ENCODE measurements at places on chromosomes 6 and 20.

GRCh38 chr6:169409742-169410312 lies 156.2 kb upstream of the THBS2 start:
- DNase-seq = no peak

GRCh38 chr6:133034509-133035206 lies 206.5 kb upstream of the EYA4 start:
- no peak for DNase-seq

DNA sequence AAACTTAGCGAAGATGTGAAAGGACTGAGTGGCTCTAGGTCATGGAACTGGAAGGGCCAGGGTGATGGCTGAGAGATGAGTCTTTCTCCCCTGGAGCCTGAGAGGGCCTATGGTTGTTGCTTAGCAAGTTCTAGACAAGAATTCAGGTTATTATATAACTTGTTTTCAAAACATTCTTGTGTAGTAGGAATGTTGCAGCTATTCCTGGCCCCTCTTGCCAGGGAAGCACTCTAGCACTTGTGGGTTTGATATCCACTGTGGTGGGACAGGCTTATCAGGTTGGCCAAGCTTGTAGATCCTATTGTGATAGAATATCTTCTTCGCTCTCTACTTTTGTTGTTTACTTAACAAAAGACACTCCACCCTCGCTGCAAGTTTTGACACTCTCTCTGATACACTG lies 211.8 kb upstream of the CITED2 start:
- peak; percentile 53 for DNase-seq

DNA sequence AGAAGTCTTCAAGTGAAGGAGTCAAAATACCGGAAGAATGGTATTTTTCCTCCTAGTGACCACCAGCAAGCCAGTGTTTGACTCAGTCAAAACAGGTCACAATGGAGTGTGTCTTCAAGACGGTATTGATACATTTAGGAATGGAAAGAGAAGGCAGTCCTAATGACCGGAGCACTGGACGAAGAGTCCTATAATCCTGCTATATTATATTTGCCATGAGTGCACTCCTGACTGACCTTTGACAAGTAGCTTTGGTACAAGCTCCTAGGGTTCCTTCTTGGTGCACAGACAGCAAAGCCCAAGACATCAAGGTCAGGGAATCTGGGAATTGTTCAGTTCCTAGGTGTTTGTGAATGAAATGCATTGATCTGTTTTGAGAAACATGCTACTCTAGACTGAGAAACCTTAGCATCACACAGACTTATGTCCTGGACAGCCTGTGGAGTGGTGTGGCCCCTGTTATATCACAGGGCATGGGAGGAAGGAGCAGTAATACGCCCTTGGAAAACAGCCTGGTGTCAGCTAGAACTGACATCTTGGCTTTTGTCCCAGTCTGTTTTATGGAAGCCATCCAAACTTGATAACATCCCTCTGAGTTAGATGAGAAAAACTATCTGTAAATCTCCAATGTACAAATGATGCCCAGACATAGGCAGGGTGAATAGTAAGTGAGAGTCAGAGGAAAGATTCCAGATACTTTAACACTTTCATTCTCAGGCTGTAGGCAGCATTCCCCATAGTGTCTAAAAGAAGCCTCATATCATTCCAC lies 18.5 kb downstream of the NOX3 start:
- DNase-seq = no peak

- DNase-seq = no peak
Measured at GRCh38 chr20:40176098-40176841, 512.8 kb downstream of the MAFB start.

DNA sequence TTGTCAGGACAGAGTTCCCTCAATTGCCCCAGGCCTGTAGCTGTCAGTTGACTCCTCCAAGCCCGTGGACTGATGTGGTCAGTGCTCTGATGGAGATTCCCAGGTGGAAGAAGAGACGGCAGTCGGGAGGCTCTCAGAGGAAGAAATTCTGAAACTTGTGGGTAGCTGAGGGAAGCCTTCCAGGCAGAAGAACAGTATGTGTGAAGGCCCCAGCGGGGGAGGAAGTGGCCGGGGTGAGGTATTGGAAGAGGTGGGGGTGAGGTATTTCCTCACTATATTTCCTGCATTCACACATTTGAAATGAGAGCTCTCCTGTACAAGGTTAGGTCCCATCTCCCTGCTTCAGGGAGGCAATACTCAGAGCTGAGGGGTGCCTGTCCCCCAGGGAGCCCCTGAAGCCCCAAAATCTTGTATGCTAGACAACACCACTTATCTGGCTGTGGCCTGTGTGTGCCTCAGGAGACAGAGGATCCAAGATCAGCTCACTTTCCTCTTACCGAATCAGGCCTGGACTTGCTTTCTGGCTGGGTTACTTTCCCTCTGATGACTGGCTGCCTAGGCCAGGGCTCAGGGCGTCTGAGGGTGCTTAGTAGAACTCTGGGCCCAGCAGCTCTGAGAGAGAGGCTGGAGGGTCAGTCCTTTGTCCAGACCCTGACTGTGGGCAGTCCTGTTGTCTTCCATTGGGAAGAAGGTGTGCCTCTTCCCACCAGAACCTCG lies 49.3 kb upstream of the MYL9 start:
- no peak for DNase-seq

GRCh38 chr6:139370283-139370998 lies 4.0 kb downstream of the CITED2 start:
- peak; percentile 65 for DNase-seq

DNA sequence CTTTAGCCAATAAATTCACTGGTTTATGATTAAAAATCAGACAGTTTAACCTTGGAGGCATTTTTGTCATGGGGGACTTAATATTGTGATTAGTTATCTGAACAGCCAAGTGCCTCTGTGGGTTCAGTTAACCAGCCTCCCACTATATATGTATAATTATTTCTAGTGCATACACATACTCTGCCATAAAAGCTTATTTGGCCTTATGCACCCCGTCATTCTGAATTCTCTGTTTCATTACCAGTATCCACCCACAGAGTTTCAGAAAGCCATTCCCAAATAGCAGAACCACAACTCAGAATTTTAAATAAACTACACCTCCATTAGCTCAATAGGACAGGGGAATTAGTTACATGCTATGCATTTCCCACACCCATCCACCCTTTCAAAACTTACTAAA lies 279.7 kb downstream of the ZFAND3 start:
- no peak for DNase-seq

- peak; percentile 8 for DNase-seq
Measured at GRCh38 chr6:73969971-73970970, 274.3 kb downstream of the CD109 start.

- DNase-seq = peak; percentile 38
Measured at GRCh38 chr6:24910331-24910960, 25.3 kb downstream of the RIPOR2 start.

- DNase-seq = no peak
Measured at GRCh38 chr6:78909391-78909790, 42.0 kb downstream of the IRAK1BP1 start.

- DNase-seq = no peak
Measured at GRCh38 chr20:3172126-3172932, 1.0 kb downstream of the LZTS3 start.

GRCh38 chr20:35598476-35598875 lies 17.2 kb upstream of the SPAG4 start:
- no peak for DNase-seq

DNA sequence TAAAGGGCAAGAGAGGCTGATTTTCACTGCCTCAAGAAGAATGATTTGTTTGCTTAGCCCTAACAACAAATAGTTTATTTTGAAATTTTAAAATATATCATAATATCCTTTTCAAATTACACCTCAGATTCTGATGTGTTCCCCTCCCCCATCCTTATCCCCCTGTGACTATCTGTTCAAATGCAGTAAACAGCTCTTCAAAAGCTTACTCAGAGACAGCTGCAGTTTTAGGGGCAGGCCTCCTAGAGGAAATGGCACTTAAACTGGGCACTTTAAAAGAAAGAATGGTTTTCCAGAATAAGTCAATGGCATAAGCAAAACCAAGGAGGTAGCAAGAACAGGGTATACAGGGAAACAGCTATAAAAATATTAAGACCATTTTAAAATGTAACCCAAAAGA lies 118.6 kb upstream of the UST start:
- DNase-seq = no peak

DNA sequence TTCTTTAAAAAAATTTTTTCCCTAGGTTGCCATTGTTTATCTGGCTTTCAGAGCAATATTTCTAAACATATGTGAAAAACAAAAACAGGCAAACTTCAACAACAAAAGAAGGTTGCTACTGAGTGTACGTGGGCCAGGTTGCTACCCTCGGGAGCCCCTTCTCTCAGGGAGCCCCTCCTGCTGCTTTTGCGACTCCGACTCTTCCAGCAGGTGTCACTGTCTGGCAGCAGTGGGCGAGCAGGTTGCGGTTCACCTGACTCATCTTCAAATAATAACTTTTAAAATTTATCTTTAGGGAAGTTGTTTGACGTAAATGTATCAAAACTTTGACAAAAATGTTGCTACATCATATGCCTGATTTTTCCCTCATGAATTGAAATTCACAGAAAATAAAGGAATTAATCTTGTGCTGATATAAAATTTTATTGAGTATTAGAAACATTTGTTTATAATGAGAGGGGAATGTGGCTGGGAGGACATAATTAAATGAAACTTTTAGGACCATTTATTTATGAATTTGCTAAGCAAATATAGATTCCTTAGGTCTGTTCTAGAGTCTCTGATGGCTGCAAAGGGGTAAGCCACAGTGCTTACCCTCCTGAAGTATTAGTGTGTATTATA lies 138.8 kb downstream of the HIVEP1 start:
- DNase-seq = peak; percentile 52

DNA sequence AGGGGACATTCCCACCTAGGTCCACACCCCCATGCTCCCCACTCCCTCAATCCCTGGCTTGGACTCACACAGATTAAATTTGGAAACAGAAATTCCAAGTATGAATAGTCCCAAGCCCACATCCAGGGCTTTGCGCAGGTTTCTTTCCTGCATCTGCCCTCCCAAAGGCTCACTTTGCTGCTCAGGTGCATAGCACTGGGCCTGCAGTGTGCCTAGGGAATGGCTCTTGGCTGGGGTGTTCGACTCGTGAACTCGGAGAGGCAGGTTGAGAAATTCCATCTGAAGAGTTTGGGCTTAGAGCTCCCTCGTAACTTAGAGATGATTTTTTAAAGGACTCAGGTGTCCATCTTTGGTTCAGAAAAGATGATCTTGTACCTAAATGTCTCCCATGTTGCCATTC lies 14.8 kb upstream of the SF3B5 start:
- DNase-seq = no peak

- no peak for DNase-seq
Measured at GRCh38 chr6:101597693-101598092, 204.2 kb downstream of the GRIK2 start.

DNA sequence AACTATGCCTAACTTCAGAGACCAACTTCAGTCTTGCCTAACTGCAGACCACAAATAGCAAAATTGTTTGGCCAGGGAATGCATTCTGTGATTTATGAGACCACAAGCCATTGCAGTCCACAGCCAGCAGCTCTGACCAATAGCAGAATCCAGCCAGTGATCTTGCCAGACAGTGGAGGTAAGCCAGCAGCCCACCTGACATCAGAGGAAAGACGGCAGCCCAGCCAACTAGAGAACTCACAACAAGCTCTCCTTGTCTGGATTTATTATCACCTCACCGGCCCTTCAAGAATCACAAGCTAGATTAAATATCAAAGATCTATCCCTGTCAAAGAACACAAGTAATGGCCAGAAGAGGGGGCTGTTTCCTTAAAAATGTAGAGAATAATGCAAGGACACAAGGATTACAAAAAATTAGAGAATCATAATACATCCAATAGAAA lies 66.5 kb upstream of the SLC35F1 start:
- DNase-seq = peak; percentile 11

DNA sequence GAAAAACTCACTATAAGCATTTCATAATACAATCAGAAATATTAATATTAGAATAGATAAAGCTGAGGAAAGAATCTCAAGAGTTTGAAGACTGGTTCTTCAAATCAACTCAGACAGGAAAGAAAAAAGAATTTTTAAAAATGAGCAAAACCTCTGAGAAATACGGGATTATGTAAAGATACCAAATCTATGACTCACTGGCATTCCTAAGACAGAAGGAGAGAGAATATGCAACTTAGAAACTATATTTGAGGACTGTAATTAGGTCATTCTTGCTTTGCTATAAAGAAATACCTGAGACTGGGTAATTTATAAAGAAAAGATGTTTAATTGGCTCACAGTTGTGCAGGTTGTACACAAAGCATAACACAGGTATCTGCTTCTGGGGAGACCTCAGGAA lies 665.1 kb downstream of the RNF144B start:
- no peak for DNase-seq

GRCh38 chr20:42604998-42605956 lies 584.4 kb downstream of the PTPRT start:
- DNase-seq = no peak

- peak; percentile 74 for DNase-seq
Measured at GRCh38 chr6:10201606-10202510, 213.0 kb downstream of the TFAP2A start.

DNA sequence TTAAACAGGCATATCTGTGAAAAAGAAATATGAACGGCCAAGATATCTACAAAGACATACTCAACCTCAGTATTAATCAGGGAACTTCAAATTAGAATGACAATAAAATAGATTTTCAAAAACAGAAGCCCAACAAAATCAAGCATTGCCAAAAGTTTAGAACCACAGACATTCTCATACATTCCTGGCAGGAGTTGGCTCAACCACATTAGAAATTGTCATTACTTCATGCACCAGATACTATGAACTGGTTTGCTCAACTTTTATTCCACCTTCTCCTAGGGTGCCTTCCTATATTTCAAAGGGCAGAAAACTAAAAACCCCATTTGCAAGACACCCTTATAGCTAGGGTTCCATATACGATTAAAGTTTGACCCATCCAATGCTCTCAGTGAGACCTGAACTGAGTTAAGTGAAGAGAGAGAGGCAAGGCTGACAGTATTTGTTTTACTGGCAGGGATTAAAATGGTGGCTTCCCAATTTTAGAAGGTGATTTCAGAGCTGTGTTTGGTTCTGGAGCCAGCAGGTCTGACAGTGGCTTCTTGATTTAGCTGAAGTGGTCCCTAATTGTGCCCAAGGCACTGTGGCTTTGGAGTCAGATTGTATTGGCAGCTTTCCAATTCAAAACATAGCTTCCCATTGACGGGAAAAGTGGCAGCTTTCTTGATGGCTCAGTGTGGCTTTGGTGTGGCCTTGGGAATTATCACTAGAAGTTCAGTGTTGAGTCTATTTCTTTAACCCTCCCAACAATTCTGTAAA lies 77.1 kb upstream of the CDYL start:
- no peak for DNase-seq

- no peak for DNase-seq
Measured at GRCh38 chr6:118869350-118869749, 24.6 kb upstream of the ASF1A start.

- no peak for DNase-seq
Measured at GRCh38 chr6:100612094-100612493, 147.4 kb upstream of the SIM1 start.

DNA sequence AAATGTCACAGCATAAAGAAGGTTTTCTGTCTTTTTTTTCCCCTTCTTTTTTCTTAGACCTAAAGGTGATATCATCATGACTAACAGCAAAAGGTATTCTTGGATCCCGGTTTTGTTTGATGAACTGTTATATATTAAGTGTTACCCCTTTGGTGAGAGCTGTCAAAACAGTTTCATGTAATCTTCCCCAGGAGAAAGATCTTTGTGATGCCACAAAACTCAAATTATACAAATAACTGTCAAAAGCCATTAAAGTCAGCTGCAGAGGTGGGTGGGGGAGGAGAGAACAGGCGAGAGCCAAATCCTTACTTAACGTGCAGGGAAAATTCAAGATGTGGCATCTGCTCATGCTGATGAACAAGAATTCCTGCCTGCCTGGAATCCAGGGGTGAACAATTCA lies 258.2 kb downstream of the BMP7 start:
- peak; percentile 24 for DNase-seq

- no peak for DNase-seq
Measured at GRCh38 chr6:11731423-11731822, 47.2 kb downstream of the ADTRP start.

- no peak for DNase-seq
Measured at GRCh38 chr6:16929809-16930208, 168.5 kb upstream of the ATXN1 start.

All from ELF-1 (cell line).